RKO (cell line): ENCODE measurements at places on chromosomes 12 and 14.
A peak's percentile ranks its signal among the peaks of the same experiment; 100 is the strongest.

DNA sequence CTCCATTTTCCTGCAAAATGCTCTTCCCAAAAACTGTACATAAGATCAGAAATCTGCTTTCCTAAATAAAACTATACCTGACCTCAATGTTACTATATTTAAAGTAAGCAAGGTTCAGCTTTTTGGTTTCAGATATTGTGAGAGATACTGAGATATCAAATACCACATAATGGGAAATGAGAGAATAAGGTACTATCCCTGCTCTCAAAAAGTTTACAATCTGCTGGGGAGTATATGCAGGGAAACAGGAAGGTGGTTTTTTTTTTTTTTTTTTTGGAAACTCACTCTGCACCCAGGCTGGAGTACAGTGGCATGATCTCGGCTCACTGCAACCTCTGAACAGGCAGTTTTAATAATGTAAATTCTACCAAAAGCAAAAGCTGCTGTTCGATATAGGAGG, 49.0 kb downstream of the HELB start:
- no peak for DNase-seq

DNA sequence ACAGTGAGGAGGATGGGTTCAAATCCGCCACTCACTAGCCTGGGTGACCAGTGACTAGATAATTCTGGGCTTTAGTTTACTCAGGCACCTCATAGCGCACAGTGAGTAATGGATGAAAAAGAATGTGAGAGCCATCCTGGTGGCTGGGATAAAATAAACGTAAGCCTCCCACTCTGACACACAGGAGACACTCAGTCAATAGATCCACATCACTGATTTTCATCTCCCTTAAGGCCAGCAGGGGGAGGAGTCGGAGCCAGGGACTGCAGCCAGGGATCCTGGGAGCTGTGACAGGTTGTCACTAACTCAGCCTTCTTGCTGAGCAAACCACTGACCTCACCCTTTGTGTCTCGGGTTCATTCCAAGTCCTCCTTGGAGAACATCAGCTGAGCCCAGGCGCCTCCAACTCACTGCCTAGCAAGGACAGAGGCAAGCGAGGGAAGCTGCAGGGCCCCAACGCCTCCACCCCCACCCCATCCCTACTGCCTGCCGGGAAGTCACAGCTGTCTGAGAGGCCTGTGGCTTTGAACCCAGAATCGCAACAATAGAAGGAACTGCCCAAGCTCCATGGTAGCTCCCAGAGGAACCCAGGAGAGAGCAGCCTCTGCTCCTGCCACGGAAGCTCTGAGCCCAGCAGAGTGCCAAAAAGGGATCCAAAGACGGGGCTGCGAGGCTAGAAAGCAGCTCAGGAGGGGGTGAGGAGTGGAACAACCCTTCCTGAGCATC, 30.7 kb downstream of the PXN start:
- peak; percentile 98 for DNase-seq

DNA sequence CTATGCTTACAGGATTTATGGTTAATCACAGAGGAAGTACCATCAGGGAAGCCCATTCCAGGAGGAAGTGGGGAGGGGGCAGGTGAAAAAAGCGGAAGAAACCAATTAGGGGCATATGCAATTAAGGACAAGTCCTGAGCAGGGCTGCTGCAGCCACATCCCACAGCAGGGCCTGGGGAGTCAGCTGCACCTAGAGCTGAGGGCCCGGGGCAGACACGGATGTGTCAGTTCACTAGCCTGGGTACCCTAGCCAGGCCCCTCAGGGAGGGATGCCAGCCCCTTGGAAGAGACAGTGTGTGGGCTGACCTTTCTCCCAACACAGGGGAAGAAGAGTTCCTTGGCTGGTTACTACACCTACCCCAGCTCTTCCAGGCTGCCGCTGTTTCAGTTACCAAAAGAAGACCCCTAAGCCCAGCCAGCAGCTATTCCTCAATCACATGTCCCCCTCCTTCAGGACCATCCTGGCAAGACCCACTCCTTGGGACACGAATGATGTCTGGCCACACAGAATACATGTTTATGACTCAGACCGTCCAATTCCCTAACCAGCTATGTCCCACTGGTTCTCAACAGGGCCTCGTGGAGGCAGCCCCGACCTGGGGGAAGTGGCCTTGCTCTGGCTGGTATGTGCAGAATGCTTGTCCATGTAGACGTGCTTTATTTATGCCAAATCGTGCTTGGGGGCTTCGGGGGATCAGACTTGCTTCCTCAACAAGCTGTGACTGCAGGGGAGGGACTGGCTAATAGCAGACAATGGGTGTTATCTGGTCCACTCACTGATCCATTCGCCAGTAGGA, 133.7 kb upstream of the RTL1 start:
- DNase-seq = no peak

DNA sequence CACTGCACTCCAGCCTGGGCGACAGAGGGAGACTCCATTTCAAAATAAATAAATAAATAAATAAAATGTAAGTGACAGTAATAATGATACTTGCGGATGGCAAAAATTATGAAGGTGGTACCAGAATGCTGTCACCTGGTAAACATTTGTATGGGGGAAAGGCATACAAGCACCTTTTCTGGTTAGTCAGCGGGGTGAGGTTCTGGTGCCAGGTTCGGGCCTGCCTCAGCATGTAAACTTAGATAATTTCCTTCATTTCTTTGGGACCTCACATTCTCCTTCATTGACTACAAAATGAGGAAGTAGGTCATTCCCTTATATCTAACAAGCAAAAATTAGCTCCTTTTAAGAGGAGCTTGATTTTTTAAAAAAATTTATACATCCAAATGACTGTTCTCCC, 10.8 kb downstream of the VTI1B start:
- DNase-seq = no peak

- DNase-seq = peak; percentile 68
Observed at GRCh38 chr12:103841690-103842584, 903 bp upstream of the NT5DC3 start.

GRCh38 chr12:113086249-113087164, 30.0 kb downstream of the DTX1 start:
- DNase-seq = no peak

- DNase-seq = no peak
Observed at GRCh38 chr12:76964784-76965571, 86.2 kb upstream of the CSRP2 start.
